ENCODE measurements at places on chromosomes 5 and 9.

DNA sequence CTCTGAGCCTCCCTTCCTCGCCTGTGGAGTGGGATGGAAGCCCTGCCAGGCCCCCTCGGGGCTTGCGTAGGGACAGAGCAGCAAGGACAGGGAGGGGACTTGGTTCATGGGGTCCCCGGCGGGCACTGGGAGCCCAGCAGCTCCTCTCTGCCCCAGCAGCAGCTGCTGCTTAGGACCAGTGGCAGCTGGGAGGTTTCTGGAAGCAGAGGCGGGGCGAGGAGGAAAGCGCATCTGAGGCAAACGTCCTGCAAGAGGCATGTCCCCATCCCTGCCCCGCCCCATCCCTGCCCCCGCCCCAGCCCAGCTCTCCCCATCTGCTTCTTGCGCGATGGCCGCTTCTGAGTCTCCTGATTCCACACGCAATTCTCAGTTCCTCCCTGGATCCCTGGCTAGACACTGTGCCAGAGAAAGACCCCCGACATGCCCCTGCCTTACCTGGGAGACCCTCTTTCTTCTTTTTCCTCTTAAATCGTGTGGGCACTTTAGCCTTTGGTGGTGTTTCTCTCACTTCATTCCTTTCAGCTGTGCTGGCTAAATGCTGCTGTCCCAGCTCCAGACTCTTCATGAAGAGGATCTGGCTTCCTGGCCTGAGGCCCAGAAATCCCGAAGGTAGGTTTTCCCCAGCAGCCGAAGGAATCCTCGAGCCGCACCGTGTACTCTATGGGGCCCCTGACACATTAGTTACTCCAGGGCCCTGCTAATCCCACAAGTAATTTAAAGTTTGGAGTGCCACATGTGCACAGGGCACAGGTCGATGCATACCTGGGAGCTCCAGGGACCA, 4.4 kb upstream of the OR2S2 start:
- DNase-seq = no peak

DNA sequence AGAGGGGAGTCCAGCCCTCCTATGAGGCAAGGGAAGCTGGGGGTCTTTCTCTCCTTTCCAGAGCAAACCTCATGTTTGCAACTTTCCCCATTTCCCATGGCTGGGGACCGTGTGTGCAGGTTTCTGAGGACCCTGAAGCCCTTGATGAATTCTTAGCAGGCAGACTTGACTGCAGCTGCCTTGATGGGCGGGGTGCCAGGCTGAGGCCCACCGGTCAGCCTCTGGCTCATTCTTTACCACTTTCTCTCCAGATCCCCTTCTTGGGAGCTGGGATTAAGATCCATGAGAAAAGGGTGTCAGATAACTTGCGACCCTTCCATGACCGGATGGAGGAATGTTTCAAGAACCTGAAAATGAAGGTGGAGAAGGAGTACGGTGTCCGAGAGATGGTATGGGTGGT, 30.0 kb upstream of the FOXI1 start:
- no peak for DNase-seq

DNA sequence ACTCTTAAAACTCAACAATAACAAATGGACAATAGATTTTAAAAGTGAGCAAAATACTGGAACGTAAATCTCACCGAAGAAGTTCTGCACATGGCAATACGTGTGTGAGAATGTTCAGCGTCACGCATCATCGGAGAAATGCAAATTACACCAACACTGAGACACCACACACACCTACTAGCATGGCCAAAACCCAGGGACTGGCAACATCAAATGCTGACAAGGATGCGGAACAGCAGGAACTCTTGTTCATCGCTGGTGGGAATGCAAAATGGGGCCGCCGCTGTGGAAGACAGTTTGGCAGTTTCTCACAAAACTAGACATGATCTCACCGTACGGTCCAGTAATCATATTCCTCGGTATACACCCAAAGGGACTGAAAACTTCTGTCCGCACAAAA, 21.6 kb upstream of the CLPTM1L start:
- no peak for DNase-seq

- DNase-seq = no peak
Observed at GRCh38 chr5:139100825-139101224, 97.3 kb downstream of the SIL1 start.

- no peak for DNase-seq
Observed at GRCh38 chr5:52751137-52751536, 36.6 kb upstream of the ITGA1 start.

- DNase-seq = no peak
Observed at GRCh38 chr5:135133698-135134515, 99.9 kb upstream of the PITX1 start.

GRCh38 chr5:125298746-125299379, 552.4 kb upstream of the ZNF608 start:
- DNase-seq = no peak

DNA sequence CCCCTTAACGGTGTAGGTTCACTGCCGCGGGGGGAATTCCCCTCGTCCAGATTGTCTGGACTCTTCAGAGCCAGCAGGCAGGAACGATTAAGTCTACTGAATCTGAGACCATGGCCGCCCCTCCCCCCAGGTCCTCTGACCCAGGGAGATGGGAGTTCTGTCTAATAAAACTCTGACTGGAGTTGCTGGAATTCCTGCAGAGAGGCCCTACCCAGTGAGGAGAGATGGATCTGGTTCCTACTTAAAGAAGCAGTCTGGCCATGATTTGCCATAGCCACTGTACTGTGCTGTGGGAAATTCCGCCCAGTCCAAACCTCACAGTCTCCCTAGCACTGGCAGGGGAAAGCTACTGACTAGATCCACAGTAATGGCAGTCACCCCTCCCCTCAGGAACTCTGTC, 237.7 kb upstream of the RASA1 start:
- DNase-seq = no peak

DNA sequence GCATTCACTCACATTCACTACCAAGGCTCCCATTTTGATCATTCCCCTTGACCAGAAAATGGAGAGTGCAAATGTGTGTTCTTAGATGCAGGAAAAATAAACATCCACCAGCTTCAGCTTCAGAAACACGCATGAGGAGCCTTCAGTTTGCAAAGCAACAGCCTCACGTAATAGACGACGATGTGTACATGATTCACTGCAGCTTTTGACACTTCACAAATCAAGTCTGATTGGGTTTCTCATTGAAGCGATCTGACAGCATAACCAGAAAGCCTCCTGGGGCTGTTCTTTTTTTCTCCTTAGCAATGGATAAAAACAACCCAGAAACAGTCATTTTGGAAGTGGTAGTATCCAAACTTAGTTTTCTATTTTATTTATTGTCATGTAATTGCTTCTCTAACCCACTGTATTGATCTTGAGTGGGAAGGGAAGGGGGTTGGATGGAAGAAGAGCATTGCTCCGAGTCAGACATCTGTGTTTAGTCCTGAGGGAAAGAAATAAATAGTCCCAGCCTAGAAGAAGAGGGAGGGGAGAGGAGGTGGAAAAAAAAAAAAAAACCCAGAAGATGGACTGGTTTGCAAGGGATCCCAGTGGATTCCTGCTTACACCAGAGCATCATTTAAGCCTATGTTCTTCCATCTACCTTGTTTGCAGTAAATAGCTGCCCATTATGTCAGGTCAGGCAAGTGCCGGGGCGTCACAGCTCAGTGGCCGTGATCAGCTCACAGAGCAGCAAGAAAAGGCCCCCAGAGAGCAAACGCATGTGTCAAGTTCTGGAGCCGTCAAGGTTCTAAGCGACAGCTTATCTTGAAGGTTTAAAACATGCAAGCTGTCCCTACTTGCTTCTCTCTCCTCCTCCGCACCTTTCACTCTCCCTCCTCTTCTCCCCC, 190.2 kb upstream of the SNX2 start:
- DNase-seq = no peak

DNA sequence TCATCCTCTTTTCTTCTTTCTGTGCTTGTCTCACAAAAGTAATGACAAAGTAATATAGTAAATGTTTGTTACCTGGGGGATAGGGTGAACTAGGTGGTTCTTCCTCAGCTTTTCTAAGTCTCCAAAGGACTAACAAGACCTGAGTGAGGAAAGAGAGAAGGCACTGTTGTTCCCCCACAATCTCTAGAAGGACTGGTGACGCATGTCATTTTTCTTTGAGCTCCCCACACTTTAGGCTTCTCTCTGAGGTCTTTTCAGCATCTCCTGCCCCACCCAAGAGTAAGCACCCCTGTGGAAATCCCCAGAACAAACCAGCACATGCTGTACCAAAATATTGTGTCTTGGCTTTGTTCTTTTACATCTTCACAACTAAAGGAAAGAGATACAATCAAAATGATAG, 2.4 kb upstream of the IL7R start:
- DNase-seq = peak; percentile 76

DNA sequence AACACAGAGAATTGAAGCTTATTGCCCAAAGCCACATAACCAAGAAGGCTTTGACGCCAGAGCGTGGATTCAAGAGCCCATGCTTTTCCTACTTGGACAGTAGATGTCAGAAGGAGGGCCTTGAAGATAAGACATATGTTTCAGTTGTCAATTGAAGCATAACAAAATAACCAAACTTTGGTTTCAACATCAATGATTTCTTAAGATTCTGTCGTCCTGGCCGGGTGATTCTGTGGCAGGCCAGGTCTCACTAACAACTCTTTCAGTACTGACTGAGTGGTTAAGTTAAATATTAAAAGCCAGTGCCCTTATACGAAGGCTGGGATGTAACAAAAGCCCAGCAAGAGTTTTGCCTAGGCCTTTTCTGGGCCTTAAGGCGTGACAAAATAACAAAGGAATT, 94.0 kb downstream of the RCL1 start:
- DNase-seq = no peak

GRCh38 chr5:14700478-14701436, 36.2 kb downstream of the OTULIN start:
- no peak for DNase-seq
